NCI-H1417 treated with DMSO at 0.1 percent for 48 hours (cell line): ENCODE measurements at places on chromosomes 7 and 10.

GRCh38 chr7:106749165-106749564 is 88.2 kb upstream of the CCDC71L start:
- no peak for DNase-seq

DNA sequence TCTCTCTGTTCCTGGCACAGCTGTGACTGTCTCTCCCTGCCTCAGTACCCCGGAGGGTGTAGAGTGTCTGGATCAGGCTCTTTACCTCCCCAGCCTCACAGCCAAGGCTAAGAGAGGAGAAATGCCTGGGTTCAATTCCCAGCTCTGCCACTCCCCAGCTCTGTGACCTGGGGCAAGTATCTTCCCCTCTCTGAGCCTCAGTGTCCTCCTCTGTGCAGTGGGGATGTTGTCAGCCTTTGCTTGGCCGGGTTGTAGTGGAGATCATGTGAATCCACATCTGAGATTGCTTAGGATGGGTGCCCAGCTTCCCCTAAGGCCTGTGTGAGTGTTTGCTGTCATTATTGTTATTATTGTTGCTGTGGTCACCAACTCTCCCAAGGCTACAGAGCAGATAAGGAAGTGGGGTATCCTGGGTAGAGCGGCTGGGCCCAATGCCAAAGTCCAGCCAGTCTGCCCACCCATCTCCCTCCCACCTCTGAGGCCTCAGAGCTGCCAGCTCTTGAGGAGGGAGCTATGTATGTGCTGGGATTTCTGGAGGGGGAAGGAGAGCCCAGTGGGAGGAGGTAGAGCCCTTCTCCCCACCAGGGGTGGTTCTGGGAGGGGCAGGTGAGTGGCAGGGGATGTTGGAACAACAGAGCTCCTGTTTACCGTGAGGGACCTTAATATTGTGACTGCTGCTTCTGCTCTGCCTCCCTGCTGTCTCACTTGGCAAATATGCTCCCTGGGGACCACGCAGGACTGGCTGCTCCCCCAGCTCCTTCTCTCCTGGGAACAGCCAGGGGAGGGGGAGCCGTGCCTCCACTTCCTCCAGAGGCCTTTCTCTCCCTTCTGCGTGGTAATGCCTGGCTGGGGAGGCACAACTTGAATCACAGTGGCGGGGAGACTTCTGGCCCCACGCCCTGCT is 170.5 kb downstream of the RPS24 start:
- peak; percentile 7 for DNase-seq

- DNase-seq = no peak
Measured at GRCh38 chr10:84310470-84310869, 17.9 kb upstream of the CCSER2 start.

GRCh38 chr7:29806995-29807841 is 910 bp downstream of the WIPF3 start:
- DNase-seq = no peak

GRCh38 chr7:27459731-27460053 is 203.0 kb downstream of the HIBADH start:
- no peak for DNase-seq
